8988T (cell line): ENCODE measurements at places on chromosomes 12 and 14.

DNA sequence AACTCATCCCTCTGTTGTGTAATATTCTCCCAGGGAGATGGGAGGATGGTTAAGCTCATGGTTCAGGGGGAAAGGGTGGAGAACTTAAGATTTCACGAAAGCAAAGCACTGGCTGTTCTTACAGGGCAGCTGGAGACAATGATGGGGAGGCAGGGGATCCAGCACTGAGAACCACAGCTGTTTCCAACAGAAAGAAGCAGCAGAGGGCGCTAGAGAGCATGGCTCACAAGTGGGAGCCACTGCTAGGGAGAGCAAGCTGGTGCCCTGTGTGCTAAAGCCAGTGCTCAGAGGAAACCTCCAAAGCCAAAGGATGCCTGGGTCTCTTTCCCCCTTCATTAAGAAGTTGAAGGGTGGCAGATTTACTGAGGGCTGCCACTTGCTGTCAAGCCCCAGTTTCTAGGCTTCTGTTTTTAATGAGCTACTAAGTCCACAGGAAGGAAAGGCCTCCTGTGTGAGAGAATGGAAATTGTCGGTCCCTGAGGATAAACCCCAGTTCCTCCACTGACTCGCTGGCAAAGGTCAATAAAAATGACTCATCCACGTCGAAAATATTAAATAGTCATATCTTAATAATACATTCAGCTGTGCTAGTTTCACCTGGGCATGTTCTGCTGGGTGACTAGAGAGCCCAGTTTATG, 199.7 kb downstream of the ANO2 start:
- no peak for DNase-seq

- no peak for DNase-seq
Measured at GRCh38 chr12:78559886-78560285, 304.7 kb upstream of the SYT1 start.

GRCh38 chr12:33988913-33989312, 33.4 kb upstream of the ALG10 start:
- no peak for DNase-seq

DNA sequence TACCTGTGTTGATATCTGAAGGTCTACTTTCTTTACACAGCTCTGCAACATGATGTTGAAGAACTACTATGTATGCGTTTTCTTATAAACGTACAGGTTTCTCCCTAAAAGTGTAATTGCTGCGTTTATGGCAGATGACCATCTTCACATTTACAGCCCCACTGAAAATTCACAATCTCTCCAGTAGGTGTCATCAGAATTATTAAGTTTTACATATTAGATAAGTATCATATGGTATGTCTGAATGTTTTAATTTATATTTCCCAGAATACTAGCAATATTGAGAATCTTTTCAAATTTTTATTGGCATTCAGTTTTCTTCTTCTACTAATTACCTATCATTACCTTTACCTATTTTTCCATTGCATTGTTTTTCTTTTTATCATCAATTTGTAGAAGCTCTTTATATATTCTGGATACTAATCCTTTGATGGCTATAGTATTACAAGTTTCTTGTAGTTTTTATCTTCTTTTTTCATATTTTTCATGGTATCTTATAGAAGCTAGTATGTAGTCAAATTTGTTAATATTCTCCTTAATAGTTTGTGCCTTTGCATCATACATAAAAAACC, 123.5 kb downstream of the CAPZA3 start:
- DNase-seq = no peak

- no peak for DNase-seq
Measured at GRCh38 chr12:76471579-76471978, 88.0 kb downstream of the OSBPL8 start.

DNA sequence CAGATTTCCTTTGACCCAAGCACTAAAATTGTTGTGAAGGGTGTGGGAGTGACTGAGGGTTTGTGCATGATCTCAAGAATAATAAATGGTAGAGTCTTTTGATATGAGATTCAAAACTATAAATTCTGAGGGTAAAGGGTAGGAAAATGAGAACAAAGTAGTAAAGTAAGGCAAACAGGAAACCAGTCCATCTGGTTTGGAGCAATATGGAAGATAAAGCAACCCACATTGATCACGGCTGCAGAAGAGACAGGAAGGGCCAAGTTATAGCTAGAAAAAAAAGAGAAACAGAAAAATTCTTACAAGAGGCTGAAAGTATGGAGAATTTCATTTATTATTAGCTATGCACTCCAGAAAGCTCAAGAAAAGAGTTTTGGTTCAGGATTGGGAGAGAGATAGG, 4.6 kb upstream of the SLCO1B3 start:
- DNase-seq = no peak

- peak; percentile 100 for DNase-seq
Measured at GRCh38 chr14:105314287-105315200, at the start of gene PACS2. TSS of gene PACS2 (plus strand) at chr14:105314748. CDS start at chr14:105314919, 171 bp downstream.

- DNase-seq = no peak
Measured at GRCh38 chr14:52355016-52355431, 40.9 kb downstream of the PTGER2 start.

DNA sequence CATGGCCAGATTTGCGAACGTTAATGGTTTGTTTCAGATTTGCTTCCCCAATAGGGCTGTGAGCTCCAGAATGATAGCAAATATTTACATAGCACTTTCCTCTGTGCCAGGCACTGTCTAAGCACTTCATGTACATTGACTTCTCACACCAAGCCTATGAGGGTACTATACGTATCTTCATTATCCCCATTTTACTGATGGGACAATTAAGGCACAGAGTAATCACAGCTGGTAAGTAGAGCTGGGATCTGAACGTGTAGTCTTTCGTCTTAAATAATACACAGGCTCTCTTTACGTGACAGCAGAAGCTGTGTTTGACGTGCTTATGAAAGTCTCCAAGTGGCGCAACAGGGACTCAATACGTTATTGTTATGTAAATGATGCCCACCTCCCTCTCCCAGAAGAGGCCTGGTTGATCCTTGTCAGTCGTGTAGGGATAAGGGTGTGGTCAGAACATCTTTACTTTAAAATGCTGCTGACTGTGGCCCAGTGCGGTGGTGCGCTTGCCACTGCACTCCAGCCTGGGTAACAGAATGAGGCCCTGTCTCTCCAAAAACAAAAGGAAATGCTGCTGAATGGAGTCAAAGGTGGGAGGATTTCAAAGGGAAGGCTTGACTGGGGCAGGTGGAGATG, 66.3 kb upstream of the TCL1B start:
- DNase-seq = no peak

- DNase-seq = no peak
Measured at GRCh38 chr12:89880690-89881350, 172.2 kb upstream of the ATP2B1 start.

GRCh38 chr12:124786061-124786964, 77.4 kb downstream of the SCARB1 start:
- peak; percentile 46 for DNase-seq

DNA sequence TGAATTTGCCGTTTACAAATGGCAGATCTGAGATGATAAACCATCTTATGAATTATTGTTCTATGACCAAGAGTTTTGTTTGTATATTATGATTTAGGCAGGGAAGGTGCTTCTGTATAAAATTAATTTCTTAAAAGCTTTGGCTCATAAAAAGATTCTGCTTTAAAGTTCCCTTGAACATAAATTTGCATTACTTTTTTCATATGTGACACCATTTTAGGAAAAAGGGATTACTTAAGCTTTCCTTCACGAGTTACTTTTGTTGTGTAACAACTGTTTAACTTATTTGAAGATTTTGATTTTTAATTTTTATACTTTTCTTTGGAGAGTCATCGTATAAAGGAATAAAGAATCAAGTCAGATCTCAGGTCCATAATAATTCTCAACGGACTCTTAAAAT, 3.3 kb downstream of the ETNK1 start:
- DNase-seq = no peak

GRCh38 chr12:30826276-30826675, 71.5 kb upstream of the CAPRIN2 start:
- no peak for DNase-seq

- no peak for DNase-seq
Measured at GRCh38 chr12:109588461-109589239, 15.1 kb downstream of the MVK start.

GRCh38 chr14:37150414-37150813, 22.0 kb downstream of the SLC25A21 start:
- no peak for DNase-seq

GRCh38 chr12:132500142-132500855, 10.3 kb downstream of the FBRSL1 start:
- DNase-seq = no peak

GRCh38 chr12:46981622-46982021, 97.8 kb upstream of the PCED1B start:
- no peak for DNase-seq

GRCh38 chr14:23561259-23561658, 5.2 kb downstream of the THTPA start:
- no peak for DNase-seq

DNA sequence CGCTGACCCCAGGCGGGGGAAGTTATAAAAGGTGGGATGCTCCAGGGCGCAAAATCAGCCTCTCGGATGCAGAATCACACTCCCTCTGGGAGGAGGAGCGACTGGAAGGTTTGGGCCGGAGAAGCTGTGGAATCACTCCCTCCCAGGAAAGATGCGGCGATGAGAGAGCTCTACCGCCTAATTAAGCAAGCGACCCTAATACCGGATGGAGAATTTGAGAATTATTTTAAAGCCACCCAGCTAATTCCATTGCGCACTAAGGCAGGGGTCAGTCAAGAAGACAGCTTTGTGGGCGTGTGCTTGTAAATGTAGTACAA, 1.9 kb downstream of the COL2A1 start:
- peak; percentile 57 for DNase-seq

GRCh38 chr14:65877624-65878023, 465.1 kb downstream of the FUT8 start:
- DNase-seq = no peak

GRCh38 chr14:90730206-90730766, 85.9 kb downstream of the TTC7B start:
- DNase-seq = no peak

DNA sequence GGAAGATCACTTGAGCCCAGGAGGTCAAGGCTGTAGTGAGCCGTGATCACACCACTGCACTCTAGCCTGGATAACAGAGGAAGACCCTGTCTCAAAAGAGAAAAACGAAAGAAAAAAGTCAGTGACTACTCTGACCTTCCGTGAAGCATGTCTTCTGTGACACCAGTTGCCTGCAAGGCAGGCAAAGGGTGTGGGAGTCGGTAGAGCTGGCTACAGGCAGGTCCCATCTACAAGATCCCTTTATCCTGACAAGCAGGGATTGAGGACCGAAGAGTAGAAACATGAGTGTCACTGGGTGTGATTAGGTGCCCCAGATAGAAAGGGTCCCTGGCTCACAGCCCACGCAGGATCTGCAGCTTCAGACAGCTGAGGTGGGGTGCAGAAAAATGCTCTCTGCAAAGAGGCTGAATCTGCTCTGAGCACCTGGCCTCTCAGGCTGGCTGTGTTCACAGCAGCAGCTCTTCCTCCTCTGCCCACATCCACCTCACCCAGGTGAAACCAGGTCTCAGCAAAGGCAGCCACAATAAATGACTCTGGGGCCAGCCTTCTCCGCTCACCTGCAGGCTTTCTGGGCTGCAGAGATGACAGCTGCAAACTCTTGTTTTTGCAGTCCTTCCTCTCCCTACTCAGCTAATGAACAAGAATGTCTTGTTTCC, 28.6 kb upstream of the HSP90B1 start:
- no peak for DNase-seq

DNA sequence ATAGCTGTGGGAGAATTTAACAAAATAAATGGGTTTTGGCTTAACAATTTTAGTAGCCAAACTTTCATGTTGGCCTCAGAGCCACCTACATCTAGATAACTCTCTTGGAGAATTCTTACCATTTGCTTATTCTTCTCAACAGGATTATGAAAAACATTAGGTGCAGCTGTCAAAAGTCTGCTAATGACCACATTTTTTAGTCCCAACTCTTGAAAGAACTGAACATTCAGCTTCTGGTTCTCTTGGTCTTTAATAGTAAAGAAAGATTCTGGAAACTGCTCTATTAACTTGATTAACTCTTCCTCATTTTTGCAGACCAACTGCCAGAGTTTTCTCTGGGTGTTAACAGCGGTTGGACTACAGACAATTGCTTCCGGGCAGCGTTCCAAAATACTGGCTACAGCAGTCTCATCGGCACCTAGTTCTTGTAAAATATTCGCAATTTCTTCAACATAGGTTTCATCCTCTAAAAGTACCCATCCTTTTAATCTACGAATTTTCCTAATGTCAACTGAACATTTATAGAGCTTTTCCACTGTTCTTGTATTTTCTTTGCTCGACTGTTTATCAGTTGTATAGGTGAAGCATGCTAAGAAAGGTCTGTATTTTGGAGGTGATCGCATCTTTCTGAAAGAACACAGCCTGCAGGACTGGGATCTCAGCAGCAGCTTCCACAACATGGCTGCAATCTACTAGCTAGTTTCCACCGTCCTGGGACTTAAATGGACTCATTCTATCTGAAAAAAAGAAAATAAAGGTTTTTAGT, 8.7 kb downstream of the MTERF2 start:
- no peak for DNase-seq

GRCh38 chr12:15122344-15122743, 98.9 kb downstream of the RERG start:
- no peak for DNase-seq

DNA sequence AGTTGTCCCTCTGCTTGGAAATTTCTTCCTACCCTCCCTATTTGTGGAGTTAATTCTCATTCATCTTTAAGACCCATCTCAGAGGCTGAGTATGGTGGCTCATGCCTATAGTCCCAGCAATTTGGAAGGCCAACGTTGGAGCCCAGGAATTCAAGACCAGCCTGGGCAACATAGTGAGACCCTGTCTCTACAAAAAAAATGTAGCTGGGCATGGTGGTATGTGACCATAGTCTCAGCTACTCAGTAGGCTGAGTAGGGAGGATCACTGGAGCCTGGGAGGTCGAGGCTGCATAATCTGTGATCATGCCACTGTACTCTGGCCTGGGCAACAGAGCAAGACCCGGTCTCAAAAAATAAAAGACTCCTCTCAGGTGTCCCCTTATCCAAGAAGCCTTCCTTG, 125.1 kb downstream of the SUDS3 start:
- no peak for DNase-seq

DNA sequence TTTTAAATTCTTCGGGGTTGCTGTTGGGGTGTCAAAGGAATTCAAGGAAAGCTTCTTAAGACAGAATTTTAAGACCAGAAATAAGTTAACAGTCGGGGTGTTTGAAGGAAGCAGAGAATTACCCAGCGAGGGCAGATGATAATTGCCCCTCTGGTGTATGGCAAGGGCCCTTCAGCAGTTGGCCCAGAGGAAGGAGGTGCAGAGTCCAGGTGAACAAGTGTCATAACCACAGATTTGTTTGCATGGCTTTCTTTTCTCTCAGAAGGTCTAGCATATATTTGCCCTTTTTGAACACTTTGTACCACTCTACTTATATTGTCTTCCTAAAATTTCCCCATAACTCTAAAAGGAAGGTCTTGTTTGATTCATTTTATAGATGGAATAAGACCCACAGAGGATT, 1.8 kb downstream of the PDE6H start:
- DNase-seq = no peak

DNA sequence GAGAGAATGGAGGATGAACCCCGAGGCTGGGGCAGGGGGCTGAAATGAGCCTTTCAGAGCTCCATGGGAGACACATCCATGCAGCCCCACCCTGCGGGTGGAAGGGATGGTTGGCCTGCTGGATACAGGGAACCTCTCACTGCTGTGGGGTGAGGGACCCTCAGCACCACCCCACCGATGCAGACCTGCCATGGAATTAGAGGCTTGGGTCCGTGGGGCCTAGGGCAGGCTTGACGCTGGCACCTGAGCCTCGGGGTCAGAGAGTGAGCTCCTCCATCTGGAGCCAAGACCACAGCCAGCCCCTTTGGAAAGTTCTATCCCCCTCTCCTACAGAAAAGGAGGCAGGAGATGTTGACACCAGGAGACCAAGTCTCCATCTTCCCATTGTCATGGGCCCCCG, 7.4 kb upstream of the KRT74 start:
- DNase-seq = no peak
